Activated naive CD8-positive, alpha-beta T cell treated with anti-CD3 and anti-CD28 coated beads for 36 hours (primary cell): ENCODE measurements at places on chromosomes 5 and 9. TPM values are rescaled to one million over a fixed set of nuclear protein-coding genes. Genes with fewer than 3 reads are reported as not detected.

GRCh38 chr5:82717738-82718137 is 359.5 kb downstream of the TMEM167A start:
- no peak for DNase-seq

DNA sequence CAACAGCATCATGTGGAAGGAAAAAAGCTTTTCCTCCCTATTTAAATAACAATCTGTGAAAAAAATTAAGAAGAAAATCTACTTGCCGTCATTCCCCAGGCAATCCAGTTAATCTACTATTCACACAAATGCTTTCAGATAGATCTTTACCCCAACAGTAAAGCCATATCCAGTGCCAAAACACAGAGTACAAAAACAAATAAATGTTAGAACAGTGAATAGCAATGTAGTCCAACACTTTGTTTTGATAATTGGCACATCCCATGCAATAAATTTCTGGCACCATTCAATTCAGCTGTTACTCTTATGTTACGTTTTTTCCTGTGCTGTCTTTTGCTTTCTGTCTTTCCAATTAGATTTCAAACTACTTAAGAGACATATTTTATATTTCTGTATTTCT is 2245.5 kb upstream of the WWC1 start:
- no peak for DNase-seq

DNA sequence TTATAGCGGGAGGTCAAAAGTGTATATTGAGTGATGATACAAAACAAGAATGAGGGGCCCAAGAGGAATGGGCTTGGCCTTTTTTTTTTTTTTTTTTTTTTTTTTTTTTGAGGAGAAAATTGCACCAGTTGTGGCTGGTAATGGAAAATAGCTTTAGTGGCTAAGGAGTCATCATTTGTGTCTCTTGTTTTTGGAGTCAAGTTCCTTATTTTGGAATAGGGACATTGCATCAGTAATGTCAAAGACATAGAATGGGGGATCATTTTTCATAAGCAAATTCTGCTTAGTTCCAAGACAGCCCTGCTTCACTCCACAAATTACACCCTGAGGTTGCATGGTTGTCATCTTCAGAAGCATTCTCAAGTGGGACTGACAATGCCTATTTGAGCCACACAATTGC is 137.4 kb downstream of the STK32A start:
- no peak for DNase-seq

DNA sequence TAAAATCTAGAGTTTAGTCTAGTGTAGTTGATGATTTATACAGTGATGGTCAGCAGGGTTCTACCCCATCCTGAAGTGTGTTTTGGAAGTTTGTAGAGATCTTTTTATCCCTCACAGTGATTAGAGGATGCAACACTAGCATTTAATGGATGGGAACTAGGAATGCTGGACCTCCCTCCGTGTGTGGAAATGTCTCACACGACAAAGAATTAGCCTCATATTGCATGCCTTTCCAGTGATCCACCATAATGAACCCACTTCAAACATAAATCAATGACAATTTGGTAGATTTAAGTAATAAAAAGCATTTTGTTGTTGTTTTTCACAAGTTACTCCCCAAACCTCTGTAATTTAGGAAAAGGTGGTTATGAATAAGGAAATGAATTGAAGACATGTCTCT is 82.5 kb upstream of the LMNB1 start:
- no peak for DNase-seq

The C9 gene
- total RNA-seq, result not detected

GRCh38 chr9:92986176-92987119 is 39.1 kb downstream of the FGD3 start:
- DNase-seq, result no peak

The COQ4 gene
- 45.6 TPM for total RNA-seq
